ENCODE measurements at places on chromosomes 1 and 21.

DNA sequence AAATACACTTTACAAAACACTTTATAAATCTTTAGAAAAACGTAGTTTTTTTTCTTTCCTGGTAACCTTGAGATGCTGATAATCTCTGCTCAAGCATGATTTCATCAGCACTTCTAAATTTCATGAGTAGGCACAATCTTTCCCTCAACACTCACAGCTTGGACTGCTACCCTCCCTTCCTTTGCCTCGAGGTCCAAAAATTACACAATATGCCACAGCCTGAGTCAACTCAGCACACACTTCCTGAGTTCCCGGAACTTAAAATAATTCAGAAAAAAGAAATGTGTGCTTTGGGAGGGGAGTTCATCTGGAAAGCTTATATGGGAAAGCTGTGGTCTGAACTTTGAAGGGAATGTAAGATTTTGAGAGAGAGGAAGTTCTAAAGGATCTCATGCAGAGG lies 5.9 kb downstream of the CLCA2 start:
- DNase-seq = peak; percentile 97

DNA sequence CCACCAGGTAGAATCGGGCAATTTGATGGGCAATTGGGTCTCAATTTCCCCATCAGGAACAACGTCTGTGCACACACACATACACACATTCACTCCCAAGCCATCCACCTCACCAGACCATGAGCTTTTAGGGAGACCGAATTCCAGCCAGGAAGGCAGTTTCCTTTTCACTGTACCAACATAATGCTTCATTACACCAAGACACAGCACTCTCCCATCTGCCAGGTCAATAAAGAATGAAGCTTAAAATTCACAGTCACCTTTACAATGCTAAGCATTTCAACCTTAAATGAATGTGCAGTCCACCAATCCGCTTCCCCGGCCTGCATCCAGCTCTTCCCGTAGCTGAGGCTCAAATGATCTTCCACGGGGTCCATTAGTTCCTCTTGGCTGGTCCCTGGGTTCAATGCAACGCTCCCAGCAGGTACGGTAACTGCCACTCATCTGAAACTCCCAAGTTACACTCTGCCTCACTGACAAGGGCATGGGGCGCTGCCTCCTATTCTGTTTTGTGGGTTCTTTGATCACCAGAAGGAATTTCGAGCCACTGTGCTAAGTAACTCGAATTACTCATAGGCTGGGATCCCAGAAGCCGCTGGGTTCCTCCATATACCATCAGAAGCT lies 105.0 kb downstream of the SIM2 start:
- no peak for DNase-seq

DNA sequence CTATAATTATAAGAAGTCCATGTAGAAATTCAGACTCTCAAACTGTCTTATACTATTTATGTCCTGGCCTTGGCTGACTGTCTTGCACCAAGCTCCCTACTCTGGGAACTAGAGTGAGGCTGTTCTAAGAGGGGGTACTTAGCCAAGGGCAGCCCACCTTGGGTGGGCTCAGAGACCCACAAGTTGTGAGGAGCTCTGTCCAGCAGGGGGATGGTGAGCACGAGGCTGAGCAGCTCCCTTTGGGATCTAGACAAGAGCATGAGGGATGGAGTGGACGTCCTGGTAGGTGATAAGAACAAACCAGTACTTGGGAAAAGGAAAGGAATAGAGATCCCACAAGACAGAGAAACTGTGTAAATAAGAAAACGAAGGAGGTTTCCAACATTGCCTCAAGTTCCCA lies 127.1 kb upstream of the SLC44A3 start:
- DNase-seq = no peak

DNA sequence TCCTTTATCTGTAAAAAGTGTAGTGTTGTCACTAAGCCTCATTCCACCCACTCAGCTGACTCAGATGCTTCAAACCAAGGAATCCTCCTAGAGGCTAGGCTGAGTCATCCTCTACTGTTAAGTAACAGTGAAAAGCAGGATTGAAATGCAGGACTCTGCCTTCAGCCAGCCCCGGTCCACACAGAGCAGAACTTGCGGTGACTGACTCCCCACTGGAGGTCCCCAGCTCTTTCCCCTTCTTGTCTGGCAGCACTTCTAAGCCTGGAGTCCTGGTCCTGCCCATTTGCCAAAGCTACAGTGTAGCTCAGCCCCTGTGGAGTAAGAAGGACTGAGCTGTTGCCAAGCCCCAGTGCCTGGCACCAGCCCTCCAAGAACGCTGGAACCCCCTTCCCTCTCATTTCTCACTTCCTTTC lies 1.7 kb downstream of the RAB7B start:
- peak; percentile 94 for DNase-seq

GRCh38 chr1:166079276-166079675 lies 87.5 kb downstream of the FAM78B start:
- no peak for DNase-seq

GRCh38 chr1:233151861-233152260 lies 143.7 kb downstream of the PCNX2 start:
- no peak for DNase-seq

DNA sequence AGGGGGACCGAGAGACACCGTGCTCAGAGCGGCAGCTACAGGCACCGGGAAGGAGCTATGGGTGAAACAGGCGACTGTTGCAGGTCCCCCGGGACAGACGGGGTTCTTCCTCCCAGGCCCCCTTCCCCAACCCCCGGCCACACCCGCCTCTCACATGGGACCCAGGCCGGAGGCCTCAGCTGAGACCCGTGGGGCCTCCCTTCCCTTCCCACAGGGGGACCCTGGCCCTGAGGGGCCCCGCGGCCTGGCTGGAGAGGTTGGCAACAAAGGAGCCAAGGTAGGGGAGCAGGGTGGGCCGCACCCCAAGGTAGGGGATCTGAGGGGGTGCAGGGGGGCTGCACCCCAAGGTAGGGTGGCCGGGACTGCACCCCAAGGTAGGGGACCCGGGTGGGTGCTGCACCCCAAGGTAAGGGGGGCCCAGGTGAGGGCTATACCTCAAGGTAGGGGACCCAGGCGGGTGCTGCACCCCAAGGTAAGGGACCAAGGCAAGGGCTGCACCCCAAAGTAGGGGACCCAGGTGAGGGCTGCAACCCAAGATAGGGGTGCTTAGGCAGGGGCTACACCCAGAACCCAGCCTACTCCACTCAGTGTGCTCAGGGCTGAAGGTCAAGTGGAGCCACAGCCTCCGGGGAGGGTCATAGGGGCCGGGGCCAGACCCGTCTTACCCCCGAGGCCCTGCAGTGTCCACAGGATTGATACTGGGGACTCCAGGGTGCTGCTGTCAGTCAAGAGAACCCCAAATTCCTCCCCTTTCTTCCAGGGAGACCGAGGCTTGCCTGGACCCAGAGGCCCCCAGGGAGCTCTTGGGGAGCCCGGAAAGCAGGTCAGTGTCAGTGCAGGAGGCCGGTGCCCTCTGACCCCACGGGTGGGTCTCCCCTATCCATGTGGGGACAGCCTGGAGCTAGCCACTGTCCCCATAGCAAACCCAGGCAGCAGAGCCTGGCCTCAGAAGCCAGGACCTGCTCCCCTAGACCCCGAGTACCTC lies 22.7 kb downstream of the COL6A2 start:
- DNase-seq = no peak

DNA sequence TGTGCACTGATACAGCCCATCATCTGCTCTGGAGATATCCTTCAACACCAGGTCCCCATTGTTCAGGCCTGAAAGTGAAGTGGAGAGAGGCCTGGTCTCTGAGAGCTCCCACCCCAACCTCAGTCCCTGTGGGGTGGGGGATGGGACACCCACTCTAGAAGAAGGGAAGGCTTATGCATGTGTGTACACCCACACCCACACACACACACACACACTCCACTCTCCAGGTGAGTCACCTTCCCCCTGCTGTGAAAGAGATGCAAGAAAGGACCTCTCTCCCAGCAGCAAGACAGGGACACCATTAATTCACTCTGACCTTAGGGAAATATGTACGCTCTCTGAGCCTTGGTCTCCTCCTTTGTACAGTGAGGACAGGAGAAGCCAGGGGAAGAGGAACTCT lies 5.9 kb downstream of the VSIG8 start:
- DNase-seq = no peak

GRCh38 chr1:231605149-231606100 lies 21.2 kb upstream of the DISC1 start:
- no peak for DNase-seq

DNA sequence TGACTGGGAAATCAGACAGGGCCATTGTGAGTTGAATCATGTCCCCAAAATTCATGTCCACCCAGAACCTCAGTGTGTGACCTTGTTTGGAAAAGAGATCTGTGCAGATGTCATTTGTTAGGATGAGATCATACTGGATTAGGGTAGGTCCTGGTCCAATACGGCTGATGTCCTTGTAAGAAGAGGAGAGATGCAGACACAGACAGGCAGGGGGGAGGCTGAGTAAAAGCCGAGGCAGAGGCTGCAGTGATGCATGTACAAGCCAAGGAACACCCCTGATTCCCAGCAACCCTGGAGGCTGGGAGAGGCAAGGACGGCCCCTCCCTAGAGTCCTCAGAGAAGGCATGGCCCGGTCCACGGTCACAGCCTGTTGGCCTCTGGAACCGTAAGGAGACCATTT lies 15.9 kb upstream of the NPPB start:
- DNase-seq = no peak

DNA sequence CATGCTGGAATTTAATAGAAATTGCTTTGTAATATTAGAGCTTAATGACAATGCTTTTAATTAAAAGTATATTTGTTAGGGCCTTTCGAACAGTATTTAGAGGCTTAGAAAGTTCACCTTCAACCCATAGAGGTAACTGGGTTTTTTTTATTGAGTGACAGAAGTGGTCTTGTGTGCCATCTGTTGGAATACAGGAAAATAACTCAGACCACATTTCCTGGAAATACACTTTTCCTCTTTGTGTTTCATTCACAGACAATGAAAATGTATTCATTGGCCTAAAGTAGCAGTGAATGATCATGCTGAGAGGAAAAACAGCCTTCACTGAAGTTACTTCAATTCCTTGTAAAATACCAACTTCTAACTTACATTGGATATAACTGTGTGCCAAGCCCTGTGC lies 83.6 kb upstream of the L1TD1 start:
- DNase-seq = no peak

- no peak for DNase-seq
These were observed 32.9 kb downstream of the RABIF start for GRCh38 chr1:202856014-202856413.

- DNase-seq = no peak
These were observed 1.5 kb upstream of the HES2 start for GRCh38 chr1:6421266-6421665.

DNA sequence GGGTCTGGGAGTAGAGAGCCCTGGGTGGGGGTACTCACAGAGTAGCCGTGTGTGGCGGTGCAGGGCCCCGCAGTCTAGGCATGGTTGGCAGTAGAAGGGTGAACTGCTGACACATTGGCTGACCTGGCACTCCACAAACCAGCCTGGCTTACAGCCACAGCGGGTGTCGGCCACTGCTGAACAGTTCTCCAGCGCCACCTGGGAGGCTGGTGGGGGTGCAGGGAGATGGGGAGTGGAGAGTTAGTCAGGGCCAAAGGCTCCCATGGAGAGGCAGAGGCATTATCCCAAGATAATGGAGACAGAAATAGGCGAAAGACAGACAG lies 1.5 kb downstream of the TNFRSF25 start:
- no peak for DNase-seq

- DNase-seq = no peak
These were observed 59.7 kb upstream of the DPYD start for GRCh38 chr1:97980530-97980929.
